GM20000 (cell line): ENCODE measurements at places on chromosomes 5 and 9.

GRCh38 chr9:100324594-100325200 lies 28.0 kb downstream of the TEX10 start:
- peak; percentile 8 for DNase-seq

GRCh38 chr9:27538647-27539046 lies 9.0 kb upstream of the MOB3B start:
- no peak for DNase-seq

DNA sequence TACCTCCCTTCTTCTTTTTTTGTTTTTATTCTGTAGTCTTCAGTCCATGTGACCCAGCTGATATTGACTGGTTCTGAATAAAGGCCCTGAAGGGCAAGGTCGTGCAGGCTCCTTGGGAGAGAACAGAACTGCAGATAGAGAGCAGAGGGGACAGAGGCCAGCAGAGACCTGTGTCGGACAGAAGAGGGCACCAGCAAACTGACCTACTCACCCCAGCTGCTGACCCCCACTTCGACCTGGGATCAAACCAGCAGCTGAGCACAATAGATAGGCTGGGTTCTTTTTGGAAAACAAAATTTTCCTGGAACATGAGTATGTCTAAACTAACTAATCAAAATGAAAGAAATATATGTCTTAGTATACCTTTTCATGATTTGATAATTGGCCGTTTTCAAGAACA lies 695.1 kb downstream of the NR2F1-AS1 start:
- DNase-seq = no peak

DNA sequence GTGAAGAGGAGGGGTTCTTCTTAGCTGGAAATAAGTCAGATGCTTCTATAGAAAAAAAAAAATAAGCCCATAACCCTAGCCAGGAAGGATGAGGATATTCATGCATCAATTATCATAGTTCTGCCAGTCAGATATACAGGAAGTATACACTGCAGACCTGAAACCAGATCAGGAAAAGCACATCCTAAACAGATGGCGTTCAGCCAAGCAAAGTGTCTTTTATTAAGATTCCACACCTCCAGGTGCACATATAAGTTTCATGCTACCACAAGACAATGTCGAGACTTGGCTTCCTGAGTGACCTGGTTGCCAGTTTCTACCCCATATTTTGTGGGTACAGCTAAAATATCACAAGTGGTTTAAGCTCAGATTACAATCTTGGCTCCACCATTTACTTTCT lies 108.3 kb downstream of the CETN3 start:
- no peak for DNase-seq

DNA sequence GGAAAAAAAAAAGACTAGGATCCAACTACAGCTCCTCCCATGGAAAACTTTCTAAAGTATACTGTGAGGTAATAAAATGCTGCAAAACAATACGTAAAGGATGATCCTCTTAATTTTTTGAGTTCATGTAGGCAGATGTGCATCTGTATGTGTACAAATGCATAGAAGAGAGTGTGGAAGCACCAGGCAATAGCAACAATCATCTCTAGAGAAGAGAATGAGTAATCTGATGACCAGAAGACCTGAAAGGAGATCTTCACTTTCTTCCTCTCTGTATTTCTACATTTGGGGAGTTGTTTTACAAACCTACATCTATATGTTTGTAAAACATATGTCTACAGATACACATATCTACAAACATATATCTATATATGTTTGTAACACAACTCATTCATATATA lies 29.3 kb upstream of the SPDL1 start:
- no peak for DNase-seq

DNA sequence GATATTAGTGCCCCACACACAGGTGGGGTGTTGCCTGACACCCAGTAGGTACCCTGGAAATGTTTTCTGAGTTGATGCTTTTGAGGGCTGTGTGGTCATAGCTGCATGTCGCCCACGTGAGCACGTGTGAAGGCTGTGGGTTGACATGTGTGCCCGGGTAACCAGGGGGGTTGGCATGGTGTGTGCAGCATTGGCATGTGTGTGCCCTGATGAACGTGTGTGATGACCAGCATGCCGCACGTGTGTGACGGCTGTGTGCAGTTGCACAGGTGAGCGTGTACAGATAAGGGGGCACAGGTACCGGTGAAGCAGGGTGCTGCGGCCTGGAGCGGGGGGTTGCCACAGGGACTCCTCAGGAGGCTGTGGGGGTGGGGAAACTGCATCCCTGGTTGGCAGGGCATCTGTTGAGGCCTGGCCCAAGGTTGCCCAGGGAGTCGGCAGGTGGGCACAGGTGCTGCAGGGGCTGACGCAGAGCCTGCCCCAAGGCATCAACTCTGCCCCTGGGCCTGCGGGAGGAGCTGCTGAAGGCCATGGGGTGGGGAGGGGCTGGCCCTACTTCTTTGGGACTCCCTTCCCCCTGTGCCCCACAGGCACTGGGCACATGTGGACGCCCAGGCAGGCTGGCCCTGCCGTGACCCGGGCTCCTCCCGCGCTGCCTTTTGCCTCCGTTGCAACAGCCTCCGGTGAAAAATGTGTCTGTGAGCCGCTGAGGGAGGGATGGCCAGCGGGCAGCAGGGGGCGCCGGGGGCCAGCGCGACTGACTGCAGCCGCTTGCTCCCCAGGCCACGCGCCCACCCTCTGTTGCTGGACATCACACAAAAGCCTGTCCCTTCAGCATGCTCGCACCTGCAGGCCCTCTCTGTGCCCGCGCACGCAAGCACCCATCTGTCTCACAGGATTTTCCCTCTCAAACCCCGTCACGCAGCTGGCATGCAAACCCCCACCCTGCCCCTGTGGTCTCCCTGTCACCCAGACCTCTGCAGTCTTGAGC lies 2.2 kb downstream of the UNC5A start:
- DNase-seq = peak; percentile 74

DNA sequence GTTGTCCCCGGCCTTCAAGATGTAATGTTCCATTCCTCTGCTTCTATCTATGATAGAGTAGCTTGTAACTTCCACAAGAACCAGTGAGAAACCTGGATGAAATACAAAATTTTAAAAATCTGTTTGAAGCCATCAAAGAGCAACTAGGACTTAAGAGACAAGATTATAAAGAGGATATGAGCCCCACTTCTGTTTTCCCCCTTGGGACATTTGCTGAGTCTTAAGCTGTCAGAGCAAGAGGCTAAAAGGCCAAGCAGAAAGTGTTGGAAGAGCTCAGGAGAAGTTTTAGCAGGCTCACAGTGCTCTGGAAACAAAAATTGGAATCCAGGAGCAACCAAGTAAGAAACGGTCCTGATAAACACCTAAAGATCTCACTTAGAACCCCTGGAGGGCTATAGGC lies 76.1 kb downstream of the ADRB2 start:
- DNase-seq = no peak

DNA sequence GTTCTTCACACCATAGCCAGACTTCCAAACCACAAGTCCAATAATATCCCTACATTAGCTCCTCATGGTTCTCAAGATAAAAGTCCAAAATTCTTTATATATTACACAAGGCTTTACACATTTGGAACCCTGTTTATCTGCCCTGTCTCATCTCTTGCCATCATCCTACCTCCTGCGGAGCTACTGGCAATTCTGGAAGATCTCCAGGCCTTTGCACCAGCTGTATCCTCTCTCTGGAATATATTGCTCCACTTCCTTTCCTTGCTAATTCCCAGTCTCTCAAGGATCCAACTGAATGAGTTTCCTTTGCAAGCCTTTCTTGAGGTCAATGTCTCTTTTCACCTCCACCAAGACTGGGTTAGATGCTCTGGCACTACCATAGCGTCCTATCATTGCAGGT lies 41.3 kb upstream of the MIER3 start:
- no peak for DNase-seq

DNA sequence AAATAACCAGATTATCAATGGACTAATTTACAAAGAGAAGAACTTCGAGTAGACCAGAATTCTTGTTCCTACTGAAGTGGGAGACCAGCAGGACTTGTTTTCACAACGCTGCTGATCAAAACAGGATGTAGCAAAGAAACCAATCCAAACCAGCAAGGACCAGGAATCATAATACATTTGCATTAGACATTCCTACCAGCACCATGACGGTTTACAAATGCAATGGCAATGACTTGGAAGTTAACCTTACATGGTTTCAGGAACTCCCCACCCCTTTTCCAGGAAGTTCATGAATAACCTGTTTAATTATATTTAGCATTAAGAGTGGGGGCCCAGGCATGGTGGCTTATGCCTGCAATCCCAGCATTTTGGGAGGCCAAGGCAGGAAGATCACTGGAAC lies 100.0 kb downstream of the LPAR1 start:
- no peak for DNase-seq

GRCh38 chr9:113669522-113670115 lies 206.1 kb downstream of the RGS3 start:
- DNase-seq = no peak

DNA sequence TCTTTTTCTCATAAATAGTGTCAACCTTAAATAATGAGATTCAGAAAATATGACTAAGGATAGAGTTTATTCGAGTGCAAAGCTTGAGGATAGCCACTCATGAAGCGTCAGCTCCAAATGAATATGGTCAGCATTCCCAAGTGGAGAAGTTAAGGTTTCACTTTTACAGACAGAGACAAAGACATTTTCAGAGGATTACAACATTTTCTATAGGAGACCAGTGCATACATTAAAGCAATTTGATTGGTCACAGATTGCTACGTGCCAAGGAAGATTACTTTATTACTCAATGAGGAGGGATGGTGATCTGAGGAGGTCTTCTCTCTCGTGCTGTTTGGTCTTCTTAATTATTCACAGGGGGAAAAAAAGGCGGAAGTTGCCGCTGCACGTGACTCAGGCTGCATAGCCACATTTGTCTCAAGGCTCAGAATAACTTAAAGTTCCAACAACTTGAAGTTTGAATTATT lies 60.1 kb upstream of the SPATA31C2 start:
- DNase-seq = no peak

DNA sequence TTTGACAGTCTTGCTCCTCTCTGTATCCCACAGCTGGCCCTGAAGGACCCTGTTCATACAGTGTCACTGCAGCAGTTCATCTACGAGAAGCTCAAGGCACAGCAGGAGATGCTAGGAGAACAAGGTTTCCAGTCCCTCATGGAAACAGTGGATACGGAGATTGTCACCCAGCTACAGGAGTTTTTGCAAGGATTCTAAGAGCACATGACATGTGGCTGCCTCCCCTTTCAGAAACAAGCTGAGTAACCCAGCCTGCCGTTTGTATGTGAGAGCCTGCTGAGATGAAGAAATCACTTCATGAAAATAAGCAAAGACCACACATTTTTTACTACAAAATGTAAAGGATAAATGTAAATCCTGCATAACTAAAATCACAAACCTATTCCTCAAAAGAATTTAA lies 48.5 kb downstream of the LRRC70 start:
- no peak for DNase-seq

GRCh38 chr9:36937346-36937745 lies 96.7 kb downstream of the PAX5 start:
- DNase-seq = no peak
